Activated naive CD4-positive, alpha-beta T cell (primary cell): ENCODE measurements at places on chromosomes 1 and 21.

GRCh38 chr1:1748686-1749321, 24.6 kb upstream of the CDK11A start:
- DNase-seq, result no peak

- DNase-seq, result no peak
Observed at GRCh38 chr1:203215573-203215972, 13.9 kb downstream of the CHIT1 start.

- no peak for DNase-seq
Observed at GRCh38 chr1:206664740-206665139, 20.0 kb upstream of the MAPKAPK2 start.

DNA sequence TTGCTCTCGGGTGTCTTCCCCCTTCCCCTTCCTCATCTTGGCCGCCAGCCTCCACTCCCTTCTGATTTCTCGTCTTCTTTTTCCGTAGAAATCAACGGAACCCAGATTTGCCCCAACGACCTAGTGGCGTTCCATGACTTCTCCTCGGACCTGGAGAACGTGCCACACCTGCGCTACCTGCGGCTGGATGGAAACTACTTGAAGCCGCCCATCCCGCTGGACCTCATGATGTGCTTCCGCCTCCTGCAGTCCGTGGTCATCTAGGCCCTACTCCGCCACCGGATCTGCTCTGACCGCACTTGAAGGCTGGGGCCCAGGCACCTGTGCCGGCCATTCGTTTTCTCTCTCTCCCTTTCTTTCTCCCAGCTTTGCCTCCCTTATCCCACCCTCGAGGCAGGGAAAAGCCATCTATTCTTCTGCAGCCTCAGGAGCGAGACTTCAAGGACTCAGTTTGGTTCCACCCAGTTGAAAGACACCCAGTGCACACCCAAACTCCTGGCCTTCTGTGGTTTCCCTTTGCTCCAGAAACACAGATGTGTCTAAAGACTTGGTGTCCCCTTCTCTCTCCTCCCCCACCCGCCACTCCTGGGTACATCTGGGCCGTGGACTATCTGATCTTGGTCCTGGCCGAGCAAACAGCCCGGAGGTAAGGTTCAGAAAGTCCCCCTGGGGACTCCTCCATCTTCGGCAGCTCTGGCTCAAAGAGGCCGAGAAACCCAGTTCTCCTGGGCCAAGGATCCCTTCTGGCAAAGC, 7.2 kb upstream of the OPTC start:
- DNase-seq, result no peak

DNA sequence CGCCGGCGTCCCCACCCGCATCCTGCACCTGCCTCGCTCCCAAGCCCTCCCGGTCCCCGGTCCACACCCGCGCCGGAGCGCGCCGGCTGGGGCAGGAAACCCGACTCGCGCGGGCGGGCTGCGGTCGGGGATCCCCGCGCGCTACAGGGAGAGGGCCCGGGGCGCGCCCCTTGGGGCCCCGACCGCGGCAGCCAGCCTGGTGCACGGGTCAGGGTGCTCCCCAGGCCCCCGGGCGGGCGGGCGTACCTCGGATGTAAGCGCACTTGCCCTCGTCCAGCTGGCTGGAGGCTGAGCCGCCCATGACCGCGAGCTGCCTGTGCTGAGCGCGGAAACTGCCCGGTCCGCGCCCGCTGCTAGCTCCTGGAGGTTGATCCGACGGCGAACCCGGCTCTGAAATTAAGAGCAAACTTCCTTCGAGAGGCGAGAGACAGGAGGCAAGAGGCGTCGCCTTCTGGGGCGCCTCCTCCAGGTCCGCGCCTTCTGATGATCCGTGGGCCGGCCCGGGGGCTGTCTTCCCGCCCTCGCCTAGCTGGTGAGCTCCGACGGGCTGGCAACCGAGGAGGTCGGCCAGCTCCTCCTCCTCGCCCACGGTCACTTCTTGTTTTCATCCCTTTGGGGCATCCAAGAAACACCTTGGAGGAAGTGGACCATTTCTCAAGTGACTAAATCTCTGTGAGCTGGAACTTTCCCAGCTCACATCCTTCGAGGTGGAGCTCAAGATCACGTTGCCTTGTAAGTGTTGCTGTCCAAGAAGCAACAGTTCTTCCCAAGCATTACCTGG, at the start of gene NIBAN1:
Gene NIBAN1, minus strand, starts transcription at position 453 of the 781 bp plus-strand sequence. Its CDS starts 152 bp downstream, at position 301.
- peak; percentile 16 for DNase-seq

- DNase-seq, result peak; percentile 18
Observed at GRCh38 chr1:12088607-12089006, 25.5 kb downstream of the TNFRSF8 start.

- no peak for DNase-seq
Observed at GRCh38 chr1:25140073-25140797, 92.1 kb downstream of the SYF2 start.

DNA sequence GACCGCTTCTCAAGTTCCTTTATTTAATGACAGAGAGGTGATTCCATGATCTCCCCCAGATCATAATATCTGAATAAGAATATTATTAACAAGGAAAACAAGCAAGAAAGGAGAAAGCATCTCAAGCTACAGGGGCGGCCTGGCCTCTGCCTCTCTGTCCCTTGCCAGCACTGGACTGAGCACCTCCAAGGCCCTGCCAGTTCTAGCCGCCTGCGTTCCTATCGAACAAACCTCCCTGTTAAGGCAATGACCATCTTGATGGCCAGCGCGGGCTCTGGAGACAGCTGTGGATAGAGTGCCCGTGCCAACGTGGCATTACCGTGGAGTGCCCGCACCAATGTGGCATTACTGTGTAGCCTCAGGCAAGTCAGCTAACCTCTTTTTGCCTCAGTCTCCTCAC, 84.8 kb downstream of the NPHP4 start:
- no peak for DNase-seq

DNA sequence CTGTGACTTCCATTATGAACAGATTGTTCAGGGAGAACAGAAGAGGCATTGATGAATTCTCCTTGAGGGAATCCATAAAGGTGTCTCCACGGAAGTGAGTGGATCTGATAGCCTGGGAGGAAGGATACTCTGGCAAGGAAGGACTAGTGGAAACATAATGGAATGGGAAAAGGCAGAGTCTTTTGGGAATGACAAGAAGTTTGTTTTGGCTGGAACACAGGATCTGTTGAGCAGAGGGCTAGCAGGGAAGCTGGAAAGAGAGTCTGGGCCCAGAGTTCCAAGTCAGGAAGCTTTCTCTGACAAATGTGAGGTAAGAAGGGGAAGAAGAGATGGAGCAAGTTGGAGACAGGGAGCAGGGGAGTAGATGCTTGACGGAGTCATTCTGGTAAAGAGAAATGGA, 8.1 kb downstream of the ADAMTS5 start:
- DNase-seq, result no peak
